ENCODE measurements at places on chromosomes 12 and 14. TPM values are rescaled to one million over a fixed set of nuclear protein-coding genes. Genes with fewer than 3 reads are reported as not detected.

Gene MGP
- total RNA-seq = 2,003 TPM

Gene NINJ2
- 1.1 TPM for total RNA-seq

Gene ITGB7
- total RNA-seq = 7.4 TPM

Gene SLC41A2
- 41.5 TPM for total RNA-seq

Gene POLR3B
- total RNA-seq = 13.3 TPM

Gene PITPNM2
- total RNA-seq = 39.9 TPM

Gene BCL2L14
- not detected for total RNA-seq

Gene DHRS7
- 97.5 TPM for total RNA-seq

Gene L2HGDH
- total RNA-seq = 4.3 TPM

Gene OTX2
- total RNA-seq = not detected

Data from adrenal gland (tissue), 19 donors.